ENCODE measurements at places on chromosomes 1 and 21. TPM values are rescaled to one million over a fixed set of nuclear protein-coding genes. Genes with fewer than 3 reads are reported as not detected.

LCE2C gene
- total RNA-seq, result not detected

CYP4A22 gene
- total RNA-seq, result not detected

RGS2 gene
- total RNA-seq, result 32.7 TPM

AQP10 gene
- not detected for total RNA-seq

SPRR2F gene
- total RNA-seq, result not detected

TEDDM1 gene
- total RNA-seq, result not detected

DMBX1 gene
- total RNA-seq, result not detected

KRTAP27-1 gene
- total RNA-seq, result not detected

UBQLN4 gene
- total RNA-seq, result 32.5 TPM

DARS2 gene
- 26.0 TPM for total RNA-seq

CELSR2 gene
- total RNA-seq, result 1.1 TPM

OPTC gene
- total RNA-seq, result not detected

APOBEC4 gene
- not detected for total RNA-seq

CITED4 gene
- 0.54 TPM for total RNA-seq

KRTAP11-1 gene
- total RNA-seq, result not detected

MTF2 gene
- 49.1 TPM for total RNA-seq

CD2 gene
- total RNA-seq, result 0.35 TPM

THEM5 gene
- not detected for total RNA-seq

ARHGEF11 gene
- 1.8 TPM for total RNA-seq

SYCP1 gene
- total RNA-seq, result not detected

THRAP3 gene
- total RNA-seq, result 142 TPM

ARHGAP30 gene
- total RNA-seq, result 158 TPM

AGO3 gene
- total RNA-seq, result 30.7 TPM

IL22RA1 gene
- total RNA-seq, result 0.09 TPM

TMEM200B gene
- total RNA-seq, result not detected

OR2T2 gene
- total RNA-seq, result 4.1 TPM

KRTAP19-1 gene
- not detected for total RNA-seq

NUP210L gene
- 0.22 TPM for total RNA-seq

TTC24 gene
- total RNA-seq, result 19.6 TPM

OR10J1 gene
- not detected for total RNA-seq

ZNF692 gene
- total RNA-seq, result 36.4 TPM

DEPDC1 gene
- total RNA-seq, result 0.76 TPM

OLIG1 gene
- not detected for total RNA-seq

ITPKB gene
- 97.3 TPM for total RNA-seq

ZBTB17 gene
- total RNA-seq, result 109 TPM

FMN2 gene
- not detected for total RNA-seq

CLDN8 gene
- not detected for total RNA-seq

MYBPH gene
- total RNA-seq, result not detected

ACTN2 gene
- not detected for total RNA-seq

TNFRSF4 gene
- total RNA-seq, result 0.86 TPM

LY9 gene
- 63.6 TPM for total RNA-seq

SPRR5 gene
- not detected for total RNA-seq

TMEM82 gene
- total RNA-seq, result not detected

TSACC gene
- total RNA-seq, result 0.44 TPM

SSU72 gene
- total RNA-seq, result 118 TPM

AMY1A gene
- not detected for total RNA-seq

LIPI gene
- not detected for total RNA-seq

GREM2 gene
- not detected for total RNA-seq

Measured in activated B cell treated with CpG ODN at 0.5 μM for 24 hours (primary cell).